ENCODE measurements at places on chromosomes 16 and 17.

DNA sequence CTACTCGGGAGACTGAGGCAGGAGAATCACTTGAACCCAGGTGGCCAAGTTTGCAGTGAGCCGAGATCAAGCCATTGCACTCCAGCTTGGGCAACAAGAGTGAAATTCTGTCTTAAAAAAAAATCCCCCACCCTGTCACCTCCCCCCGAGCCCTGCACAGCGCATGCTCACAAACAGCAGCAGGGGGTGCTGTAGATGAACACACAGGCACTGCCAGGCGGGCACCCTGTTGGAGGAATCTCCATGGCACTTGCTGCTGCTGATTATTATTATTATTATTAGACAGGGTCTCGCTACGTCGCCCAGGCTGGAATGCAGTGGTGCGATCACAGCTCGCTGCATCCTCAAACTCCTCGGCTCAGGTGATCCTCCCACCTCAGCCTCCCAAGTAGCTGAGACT is 24.6 kb downstream of the FZD2 start:
- DNase-seq, result no peak

GRCh38 chr16:75443298-75443697 is 10.0 kb upstream of the CFDP1 start:
- DNase-seq, result no peak

- no peak for DNase-seq
Measured at GRCh38 chr16:58931436-58931835, 197.3 kb upstream of the GOT2 start.

GRCh38 chr16:53043986-53044601 is 8.6 kb downstream of the CHD9NB start:
- no peak for DNase-seq

GRCh38 chr17:66371561-66371960 is 69.1 kb downstream of the PRKCA start:
- DNase-seq, result no peak

DNA sequence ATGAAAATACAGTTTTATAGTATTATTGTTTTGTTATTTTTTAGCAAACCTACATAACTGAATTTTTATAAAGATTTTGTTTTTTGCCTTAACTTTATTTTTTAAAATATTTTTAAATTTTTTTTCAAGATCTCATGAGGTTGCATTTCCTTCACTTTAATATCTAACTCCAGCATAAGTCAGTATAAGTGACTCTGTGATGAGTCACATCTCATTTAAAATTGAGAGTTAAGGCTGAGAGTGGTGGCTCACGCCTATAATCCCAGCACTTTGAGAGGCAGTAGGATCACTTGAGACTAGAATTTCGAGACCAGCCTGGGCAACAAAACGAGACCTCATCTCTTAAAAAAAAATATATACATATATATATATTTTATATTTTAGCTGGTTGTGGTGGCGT is 44.0 kb downstream of the NLK start:
- DNase-seq, result no peak

DNA sequence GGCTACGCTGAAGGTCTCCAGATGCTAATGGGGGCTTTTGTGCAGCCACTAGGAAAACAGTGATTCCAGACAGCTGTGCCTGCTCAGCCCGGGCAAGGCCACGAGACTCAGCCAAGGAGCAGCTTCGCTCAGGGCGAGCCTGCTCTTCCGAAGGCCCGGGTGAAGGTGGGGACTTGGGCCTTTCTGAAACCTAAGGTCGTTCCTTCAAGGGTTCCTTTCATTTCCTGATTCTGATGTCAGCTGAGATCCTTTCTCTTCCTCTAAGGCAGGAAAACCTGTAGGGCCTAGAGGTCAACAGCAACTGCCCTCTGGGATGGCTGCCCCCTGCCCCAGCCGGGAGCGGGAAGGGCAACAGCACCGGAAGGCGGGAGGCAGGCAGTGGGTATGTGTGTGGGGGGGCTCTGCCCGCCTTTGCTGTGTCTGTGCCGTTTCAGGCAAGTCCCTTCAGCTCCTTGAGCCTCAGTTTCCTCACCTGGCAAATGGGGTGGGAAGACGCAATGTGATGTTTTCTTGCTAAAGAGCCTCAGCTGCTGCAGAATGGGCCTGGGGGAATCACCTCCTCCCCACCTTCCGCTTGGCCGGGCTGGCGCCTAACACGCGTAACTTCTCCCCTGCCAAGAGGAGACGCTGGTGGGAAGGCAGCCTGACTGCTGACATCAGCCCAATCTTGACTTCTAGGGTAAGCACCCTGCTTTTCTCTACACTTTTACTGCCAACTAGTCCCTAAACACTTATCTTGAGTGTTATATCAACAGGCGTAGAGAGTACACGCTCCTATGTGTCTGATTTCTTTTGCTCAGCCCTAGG is 32.8 kb downstream of the IRF8 start:
- no peak for DNase-seq

Measured in stimulated activated CD4-positive, alpha-beta T cell treated with anti-CD3 and anti-CD28 coated beads, Interleukin-15, amount 100 ng/mL, for 48 hours (primary cell).